ENCODE measurements at places on chromosomes 2 and 18. TPM values are rescaled to one million over a fixed set of nuclear protein-coding genes. Genes with fewer than 3 reads are reported as not detected.

The FMNL2 gene
- polyA plus RNA-seq = 8.7 TPM

The TNFAIP6 gene
- polyA plus RNA-seq = 1.2 TPM

The EPG5 gene
- polyA plus RNA-seq = 3.5 TPM

The WNT6 gene
- 1.8 TPM for polyA plus RNA-seq

The TDRD15 gene
- polyA plus RNA-seq = not detected

The WNT10A gene
- polyA plus RNA-seq = 0.07 TPM

The TMEM214 gene
- 27.5 TPM for polyA plus RNA-seq

The CDCA7 gene
- polyA plus RNA-seq = 94.7 TPM

The QPCT gene
- 2.7 TPM for polyA plus RNA-seq

The OSR1 gene
- polyA plus RNA-seq = 12.2 TPM

The LINC00305 gene
- not detected for polyA plus RNA-seq

The R3HDM1 gene
- polyA plus RNA-seq = 20.4 TPM

The GKN2 gene
- 0.30 TPM for polyA plus RNA-seq

The SPDYA gene
- polyA plus RNA-seq = not detected

The MERTK gene
- 4.9 TPM for polyA plus RNA-seq
